ENCODE measurements at places on chromosomes 6 and 20.

- no peak for DNase-seq
Measured at GRCh38 chr6:21137700-21138335, 455.7 kb upstream of the SOX4 start.

- DNase-seq = no peak
Measured at GRCh38 chr6:116352515-116353471, 18.0 kb upstream of the DSE start.

GRCh38 chr20:50624351-50625016 lies 66.9 kb downstream of the RIPOR3 start:
- no peak for DNase-seq

DNA sequence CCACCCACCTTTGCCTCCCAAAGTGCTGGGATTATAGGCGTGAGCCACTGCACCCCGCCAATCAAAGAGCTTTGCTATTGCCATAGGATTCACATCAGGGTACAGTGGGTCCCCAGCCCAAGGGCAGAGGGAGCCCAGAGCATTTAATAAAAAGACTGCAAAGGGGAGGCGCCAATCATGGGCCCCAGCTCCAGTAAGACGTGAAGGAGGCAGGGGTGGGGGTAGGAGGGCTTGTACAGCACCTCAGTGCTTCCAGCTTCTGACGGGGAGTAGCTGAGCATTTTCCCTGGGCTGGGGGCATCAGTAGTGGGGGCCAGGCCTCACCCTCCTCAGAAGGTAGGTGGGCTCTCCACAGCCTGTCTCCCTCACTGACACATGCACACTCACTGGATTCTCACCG lies 1.5 kb downstream of the ADA start:
- no peak for DNase-seq

DNA sequence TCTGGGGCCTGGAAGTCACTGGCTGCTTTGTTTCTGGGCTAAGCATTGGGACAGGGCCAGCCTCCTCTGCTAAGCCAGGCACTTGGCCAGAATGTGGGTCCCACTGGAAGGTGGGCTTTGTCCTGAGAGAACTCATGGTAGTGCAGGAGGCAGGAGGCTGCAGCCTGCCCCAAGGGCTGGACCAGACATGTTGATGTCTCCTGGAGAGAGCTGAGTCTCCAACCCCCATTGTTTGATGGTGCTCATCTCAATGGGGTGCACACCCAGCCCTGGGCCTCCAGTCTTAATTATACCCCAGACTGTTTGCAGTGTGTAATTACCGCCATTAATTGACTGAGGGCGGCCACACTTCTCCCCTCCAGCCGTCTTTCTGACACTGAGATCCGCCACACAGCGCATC lies 220.5 kb upstream of the PMEPA1 start:
- no peak for DNase-seq

DNA sequence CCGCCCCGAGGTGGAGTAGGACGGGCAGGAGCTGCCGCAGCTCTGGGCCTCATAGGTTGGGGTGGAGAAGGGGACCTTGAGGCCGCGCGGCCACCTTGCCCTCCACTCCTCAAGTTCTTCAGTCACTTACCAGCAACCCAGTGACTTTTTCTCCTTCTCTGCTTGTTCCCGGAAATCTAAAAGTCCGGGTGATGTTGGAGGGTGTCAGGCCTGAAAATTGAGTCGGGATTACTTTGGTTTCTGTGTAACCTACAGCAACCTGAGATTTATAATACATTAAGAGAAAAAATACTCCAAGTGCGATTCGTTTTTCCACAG lies 338 bp downstream of the RWDD1 start:
- DNase-seq = no peak

- no peak for DNase-seq
Measured at GRCh38 chr6:41159415-41160082, 3.4 kb downstream of the TREM2 start.

DNA sequence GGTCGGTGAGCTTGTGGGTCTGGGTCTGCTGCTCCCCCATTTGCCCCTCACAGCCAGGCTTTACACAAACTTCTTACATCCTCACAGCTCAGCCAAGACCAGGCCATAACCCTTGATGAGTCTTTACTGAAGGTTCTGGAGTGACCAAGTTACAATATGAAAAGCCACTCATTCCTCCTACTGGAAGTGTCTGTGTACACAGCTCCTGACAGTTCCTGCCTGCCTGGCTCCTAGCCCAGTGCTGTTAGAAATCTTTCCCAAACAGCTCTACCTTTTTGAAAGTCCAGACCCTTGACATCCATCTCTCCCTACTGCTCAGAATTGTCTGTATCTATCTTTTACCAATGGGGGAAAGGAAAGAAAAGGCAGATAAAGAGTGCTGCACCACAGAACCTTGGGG lies 106.9 kb downstream of the PAX1 start:
- DNase-seq = no peak

DNA sequence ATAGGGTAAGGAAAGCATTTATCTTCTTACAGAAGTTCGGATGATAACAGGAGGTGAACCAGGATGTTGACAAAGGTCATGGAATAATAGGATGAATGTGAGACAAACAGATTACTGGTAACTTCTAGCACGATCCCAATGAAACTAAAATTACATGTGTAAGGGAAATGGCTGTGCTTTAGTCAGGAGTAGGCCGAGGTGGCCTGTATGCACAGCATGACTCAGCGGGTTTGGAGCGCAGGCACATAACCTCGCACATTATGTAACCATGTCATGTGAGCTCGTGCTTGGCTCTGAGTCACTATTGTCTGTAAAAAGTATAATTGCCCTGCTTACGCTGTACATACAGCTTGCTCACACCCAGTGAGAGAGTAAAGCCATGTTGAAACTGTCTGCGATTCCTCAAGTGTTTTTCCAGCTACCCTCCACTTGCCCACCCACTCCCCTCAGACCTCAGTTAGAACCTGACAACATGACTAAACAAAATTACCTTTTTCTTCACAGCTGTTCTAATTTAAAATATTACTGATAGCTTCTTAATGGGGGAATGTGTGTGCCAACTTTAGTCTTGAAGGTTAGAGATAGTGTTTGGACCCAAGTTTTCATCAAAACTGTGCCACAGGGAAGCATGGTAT lies 8.2 kb downstream of the CYB5R4 start:
- DNase-seq = no peak

- no peak for DNase-seq
Measured at GRCh38 chr6:39377539-39377950, 55.0 kb upstream of the KCNK16 start.

GRCh38 chr20:8860011-8860495 lies 208.8 kb upstream of the PLCB4 start:
- no peak for DNase-seq

- DNase-seq = no peak
Measured at GRCh38 chr6:118123503-118124037, 216.5 kb downstream of the SLC35F1 start.

DNA sequence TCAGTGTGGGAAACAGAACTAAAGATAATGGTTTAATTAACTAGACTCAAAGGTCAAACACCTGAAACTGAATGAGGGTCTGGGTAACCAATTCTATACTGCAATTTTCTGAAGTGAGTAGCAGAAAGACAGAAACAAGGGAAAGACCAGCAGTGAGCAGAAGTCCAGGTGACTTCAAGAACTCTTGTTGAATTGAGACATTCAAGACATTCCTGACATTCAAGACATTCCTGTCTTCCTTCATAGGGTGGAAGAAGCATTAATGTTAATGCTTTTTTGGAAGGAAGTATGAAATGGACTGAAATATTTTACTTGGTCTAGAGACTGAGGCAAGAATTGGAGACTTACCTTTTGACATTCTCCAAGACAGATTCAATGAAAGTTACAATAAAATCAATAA lies 529.9 kb upstream of the MMS22L start:
- no peak for DNase-seq

GRCh38 chr6:157537556-157537955 lies 156.6 kb downstream of the ZDHHC14 start:
- DNase-seq = no peak

GRCh38 chr20:48603116-48603818 lies 224.5 kb downstream of the PREX1 start:
- DNase-seq = no peak

- DNase-seq = no peak
Measured at GRCh38 chr20:59015411-59015810, 3.8 kb upstream of the TUBB1 start.

DNA sequence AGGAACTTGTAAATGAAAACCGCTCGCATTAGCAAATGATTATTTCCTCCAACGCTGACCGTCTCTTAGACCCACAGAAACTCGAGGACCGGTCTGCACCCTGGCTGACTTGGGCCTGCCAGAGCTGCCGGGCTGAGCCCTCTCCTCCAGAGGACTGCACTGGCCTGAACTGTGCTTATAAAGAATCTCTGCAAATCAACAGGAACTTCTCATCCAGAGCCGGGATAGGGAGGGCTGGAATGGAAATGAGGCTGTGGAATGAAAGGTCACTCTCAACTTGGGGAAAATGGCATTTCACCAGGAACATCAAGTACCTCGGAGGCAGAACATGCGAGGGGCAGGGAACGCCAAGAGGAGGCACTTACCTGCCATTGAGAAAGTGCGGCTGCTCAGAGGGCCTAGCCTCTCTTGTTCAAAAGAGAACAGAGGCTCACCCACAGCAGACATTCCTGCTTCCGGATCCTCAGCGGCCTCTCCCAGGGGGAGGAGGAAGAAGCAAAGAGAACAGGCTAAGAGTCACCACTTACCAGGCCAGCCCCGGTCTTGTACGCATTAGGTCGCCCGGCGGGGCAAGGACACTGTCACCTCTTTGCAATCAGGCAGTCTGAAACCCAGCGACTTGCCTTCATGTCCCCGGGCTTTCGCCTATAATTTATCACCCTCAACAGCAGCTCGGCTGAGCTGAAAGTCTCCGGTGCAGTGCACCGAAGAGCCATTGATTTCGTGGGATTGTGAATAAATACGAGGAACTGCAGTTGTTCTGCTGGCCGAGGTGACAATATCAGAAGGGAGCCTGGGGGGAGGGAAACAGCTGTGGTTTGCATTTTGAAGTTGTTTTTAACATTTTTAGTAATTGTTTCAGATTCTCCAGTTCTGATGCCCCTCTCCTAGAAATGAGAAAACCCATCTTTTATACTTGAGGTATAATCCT lies 37.6 kb downstream of the ZMYND8 start:
- no peak for DNase-seq

GRCh38 chr6:168877821-168878282 lies 375.8 kb downstream of the THBS2 start:
- DNase-seq = no peak

DNA sequence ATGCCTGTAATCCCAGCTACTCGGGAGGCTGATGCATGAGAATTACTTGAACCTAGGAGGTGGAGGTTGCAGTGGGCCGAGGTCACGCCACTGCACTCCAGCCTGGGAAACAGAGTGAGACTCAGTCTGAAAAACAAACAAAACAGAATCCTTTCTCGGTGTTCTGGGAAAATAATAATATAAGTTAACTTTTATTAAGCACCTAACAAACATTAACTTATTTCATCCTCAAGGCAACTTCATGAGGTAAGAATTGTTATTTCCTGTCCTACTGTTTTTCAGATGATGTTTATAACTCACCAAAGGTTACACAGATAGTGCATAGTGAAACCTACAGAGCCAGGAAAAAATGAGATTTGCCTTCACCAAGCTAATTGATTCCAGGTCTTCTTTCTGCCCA lies 221.4 kb downstream of the PHACTR1 start:
- DNase-seq = no peak

DNA sequence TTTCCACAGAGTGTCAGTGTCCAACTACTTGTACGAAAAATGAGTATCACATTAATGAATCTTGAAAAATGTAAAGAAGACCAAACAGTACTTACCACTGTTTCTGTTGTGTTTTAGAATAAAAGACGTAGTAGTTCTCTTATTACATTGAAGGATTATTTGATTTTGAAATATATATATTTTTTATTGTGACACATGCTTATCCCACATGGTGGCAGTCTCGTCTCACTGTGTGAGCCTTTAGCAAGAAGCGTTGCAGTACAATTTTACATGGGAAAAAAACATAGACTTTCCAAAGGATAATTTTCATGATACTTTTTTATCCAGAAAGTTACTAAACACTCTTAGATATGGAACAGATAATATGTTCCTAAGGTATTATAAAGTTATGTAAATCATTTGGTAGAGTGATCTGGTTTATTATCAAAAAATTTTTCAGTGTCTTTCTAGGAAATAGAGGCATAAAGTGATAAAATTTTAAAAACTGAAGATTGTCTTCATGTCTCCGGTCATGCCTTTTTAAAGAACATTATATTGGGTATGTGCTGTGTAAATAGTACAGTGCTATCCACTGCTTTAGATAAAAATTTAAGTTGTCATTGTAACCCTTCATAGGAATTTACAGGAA lies 117.5 kb upstream of the SAMD5 start:
- DNase-seq = no peak

GRCh38 chr20:3797592-3798372 lies 1.7 kb downstream of the CDC25B start:
- no peak for DNase-seq

DNA sequence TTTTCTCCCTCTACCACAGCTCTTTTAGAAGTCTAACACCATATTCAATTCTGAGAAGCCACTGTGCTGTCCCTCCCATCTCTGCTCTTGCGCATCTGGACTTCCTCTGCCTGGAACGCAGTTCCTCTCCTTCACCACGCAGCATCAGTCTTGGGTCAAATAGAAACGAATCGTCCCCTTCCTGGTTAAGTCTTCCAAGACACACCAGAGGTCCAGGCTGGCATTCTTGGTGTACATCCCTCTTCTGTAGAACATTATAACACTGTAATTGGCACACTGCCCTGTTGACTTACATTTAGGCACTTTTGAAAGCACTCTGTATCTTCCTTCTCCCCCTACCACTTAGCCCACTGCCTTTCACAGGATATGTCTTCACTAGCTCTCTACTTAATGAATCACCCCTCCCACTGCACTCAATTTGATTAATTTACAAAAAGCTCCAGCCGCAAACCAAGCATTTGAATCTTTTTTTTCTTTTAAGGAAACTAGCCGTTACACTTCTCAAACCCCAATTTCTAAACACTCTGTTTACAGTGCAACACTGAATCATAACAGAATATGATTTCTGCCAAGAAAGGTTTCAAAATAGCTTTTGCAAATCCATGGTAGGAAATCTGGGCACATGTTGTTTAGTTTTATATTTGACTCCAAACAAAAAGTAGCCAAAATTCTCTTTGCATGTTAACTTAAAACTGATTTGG lies 140.8 kb upstream of the CARMIL1 start:
- no peak for DNase-seq

- DNase-seq = no peak
Measured at GRCh38 chr6:26599591-26599990, 2.8 kb downstream of the ABT1 start.

GRCh38 chr6:121791396-121792315 lies 356.2 kb downstream of the GJA1 start:
- no peak for DNase-seq

DNA sequence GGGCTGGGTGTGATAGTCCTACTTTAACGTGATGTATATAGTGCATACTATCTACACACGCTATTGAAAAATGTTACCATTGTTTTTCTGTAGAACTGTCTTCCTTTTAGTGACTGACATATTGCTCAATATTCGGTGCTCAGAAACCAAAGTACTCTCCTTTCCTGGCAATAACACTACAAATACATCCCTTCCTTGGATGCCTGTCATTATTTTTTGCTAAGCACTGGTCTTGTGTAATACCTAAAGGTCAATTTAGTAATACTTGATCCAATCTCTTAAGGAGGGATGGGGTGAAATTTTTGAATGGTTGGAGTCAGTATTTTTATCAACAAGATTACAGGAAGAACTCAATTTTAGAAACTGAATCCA lies 23.9 kb downstream of the CNR1 start:
- no peak for DNase-seq
